GM06990 (cell line): ENCODE measurements at places on chromosomes 3 and 15.
A peak's percentile ranks its signal among the peaks of the same experiment; 100 is the strongest.

- DNase-seq = no peak
Measured at GRCh38 chr15:94889153-94889552, 657.8 kb downstream of the MCTP2 start.

- DNase-seq = no peak
Measured at GRCh38 chr3:28050885-28051284, 190.5 kb upstream of the CMC1 start.

DNA sequence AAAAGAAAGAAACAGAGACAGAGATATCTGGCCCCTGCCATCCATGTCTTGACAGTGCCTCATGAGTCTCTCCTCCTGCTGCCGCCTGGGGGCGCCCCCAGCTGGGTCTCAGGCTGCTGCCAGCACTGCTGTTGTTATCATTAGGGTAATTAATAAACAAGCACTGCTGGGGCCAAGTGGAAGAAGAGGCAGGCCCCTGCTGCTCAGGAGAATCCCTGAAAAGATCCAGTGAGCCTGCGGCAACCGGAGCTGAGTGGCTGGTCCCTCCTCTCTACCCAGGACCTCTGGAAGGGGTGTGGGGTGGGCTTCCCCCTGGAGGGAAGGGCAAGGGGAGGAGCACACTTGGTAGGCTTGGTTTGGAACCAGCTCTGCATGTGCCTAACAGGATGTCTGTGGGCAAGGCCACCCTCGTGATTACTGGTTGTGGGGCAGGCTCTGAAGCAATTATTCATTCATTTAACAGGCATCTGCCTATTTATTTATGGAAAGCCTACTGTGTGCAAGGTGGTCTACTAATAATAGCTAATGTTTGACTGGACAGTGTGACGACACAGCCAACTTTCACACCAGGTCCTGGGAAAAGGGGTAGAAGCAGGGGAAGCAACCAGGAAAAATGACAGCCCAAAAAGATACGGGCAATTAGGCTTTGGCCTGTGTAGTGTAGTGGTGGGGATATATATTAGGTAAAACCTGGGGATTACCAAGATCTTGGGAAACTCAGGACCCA, 1.2 kb upstream of the TYRO3 start:
- peak; percentile 72 for DNase-seq

GRCh38 chr15:59689626-59690236, 611 bp upstream of the BNIP2 start:
- no peak for DNase-seq
